ENCODE measurements at places on chromosomes 7 and 10.

GRCh38 chr10:102770108-102770482 lies 26.3 kb downstream of the WBP1L start:
- no peak for DNase-seq

DNA sequence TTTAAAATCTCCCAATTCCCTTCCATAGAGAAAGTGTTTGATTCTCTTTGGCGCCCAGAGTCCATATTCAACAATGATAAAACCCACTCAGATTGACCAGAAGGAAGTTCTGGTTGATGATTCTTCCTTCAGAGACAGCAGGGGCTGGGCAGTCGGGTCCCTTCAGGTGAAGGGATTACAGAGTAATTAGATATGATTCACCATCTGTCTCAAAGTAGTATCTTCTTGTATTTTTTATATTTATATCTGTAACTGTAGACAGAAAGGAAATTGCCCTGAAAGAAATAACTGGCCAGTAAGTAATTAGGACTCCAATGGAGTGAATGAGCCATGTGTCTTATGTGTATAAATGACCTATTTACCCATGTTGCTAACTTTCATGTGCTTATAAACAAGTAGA lies 156.0 kb downstream of the PLCE1 start:
- DNase-seq: no peak

DNA sequence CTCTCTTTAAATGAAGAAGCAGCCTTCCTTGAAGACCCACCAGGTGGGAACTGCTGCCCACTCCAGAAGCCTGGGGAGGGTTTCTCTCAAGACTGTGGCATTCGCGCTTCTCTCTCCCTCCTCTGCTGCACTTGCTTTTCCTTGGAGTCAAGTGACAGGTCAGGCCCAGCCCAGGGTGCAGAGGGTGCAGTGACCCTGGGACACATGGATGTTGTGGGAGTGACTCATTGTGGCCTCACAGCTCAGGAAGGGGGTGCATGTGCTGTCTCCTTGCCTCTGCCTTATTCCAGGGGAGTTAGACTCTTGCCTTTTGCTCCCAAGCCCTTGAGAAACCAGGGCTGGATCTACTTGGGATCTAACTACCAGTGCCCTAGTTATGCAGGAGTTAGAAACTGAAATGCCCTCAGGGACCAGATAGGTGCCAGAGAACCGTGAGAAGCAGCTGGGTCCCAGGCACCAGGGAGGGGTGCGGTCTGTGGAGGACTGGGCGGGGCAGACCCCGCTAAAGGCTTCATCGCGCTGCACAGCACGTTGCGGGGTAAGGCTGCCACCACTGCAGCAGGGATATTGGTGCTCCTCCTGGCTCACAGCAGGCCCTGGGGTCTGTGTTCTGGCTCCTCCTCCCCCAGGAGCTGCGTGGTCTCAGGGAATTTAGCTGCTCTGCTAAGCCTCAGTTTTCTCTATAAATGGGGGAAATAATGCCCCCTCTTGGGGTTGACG lies 11.4 kb downstream of the FAM241B start:
- DNase-seq: no peak

DNA sequence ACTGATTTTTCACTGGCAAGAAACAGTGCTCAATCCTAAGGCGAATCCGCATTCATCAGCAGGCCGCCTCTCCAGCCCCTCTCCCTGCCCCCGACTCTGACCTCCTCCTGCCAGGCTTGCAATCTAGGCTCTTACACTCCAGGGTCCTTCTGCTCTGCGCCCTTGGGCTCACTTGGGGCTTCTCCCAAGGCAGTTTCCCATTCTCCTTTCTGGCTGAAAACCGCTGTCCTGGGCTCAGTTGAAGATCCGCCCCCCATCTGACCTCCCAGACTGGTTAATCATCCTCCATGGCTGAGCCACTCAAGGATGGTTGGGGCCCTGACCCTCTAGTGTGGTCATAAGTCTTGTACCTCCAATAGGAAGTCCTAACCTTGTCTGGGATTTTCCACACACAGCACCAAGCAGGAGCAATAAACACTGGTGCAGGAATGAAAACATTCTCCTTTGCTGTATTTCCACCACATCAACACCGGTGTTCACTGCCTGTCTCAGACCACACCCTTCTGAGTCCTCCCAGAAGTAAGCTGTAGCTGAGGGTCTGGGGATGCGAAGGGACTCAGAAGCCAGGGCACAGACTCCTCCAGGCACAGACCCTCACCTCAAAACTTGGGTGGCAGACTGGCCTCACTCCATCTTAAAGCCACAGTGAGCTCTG lies 42.4 kb downstream of the TNS3 start:
- DNase-seq: no peak

DNA sequence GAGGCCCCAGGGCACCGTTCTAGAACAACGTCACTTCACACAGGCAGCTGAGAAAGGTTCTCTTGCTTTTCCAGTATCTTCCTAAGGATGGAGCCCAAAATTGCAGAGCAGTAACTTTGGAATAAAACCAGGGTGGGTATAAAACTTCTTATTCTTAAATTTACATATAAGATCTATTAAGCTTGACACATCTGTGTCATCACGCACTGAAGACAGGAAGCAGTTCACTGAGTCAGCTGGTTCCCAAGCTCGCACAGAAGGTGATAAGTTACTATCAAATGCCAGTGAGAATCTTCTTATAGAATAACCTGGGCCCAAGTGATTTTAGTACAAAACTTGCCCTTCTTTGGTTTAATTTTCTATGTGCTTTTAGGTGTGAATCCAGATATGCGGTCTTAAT lies 70.2 kb downstream of the RABGEF1 start:
- peak; percentile 34 for DNase-seq

DNA sequence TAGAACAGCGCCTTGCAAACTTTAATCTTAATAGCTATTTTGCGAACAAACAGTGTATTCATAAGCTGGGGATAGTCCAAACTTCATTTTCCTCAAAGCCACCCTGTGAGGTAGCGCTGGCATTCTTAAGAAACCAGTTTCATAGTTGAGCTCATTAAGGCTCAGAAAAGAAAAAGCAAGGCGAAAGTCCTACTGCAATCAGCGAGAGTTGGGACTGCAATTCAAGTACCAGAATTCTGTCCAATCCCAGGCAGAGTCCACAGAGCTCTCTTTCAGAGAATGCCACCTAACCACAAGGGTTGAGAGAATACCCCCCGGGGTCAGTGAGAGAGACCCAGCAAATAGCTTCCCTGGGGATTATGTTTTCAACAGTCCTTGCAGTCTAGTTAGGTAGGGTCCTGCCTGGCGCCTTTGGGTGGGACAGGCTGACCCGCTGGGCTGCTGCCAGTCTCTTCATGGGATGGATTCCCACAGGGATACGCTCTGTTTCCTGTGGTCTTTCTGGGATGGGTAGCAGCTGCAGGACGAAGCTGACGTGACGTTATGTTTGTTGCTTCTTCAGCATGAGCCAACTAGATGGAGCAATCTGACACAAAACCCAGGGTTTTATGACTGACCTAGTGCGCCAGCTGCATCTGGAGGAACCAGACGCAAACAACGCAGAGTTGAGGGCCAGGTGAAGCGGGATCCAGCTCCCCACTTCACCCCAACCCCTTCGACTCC lies 16.0 kb downstream of the BMPER start:
- no peak for DNase-seq

DNA sequence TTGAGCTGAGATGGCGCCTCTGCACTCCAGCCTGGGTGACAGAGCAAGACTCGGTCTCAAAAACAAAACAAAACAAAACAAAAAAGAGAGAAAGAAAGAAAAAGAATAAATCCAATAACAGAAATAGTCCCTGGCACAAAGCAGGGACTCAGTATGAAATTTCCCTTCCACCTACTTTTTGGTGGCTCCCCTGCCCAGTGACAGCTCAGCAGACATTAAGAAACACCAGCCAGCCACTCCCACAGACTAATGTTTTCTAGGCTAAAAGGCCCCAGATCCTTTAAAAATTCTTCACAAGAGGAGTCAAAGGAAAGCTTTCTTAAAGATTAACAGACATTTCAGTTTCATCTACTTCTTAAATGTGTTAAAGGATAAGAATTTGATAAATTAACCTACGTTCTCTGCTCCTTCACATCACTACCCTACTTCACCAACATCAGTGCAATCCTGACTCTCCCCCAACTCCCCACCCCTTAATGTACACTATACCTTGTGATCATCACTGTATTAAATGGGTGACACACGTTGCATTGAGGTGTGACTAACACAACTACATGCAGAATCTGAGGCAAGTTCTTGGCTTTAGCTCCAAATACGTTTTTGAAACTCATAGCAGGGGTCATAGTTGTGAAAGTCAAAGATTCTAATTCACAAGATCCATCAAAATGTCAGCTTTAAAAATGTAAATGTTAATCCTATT lies 114.5 kb upstream of the CAV2 start:
- no peak for DNase-seq

DNA sequence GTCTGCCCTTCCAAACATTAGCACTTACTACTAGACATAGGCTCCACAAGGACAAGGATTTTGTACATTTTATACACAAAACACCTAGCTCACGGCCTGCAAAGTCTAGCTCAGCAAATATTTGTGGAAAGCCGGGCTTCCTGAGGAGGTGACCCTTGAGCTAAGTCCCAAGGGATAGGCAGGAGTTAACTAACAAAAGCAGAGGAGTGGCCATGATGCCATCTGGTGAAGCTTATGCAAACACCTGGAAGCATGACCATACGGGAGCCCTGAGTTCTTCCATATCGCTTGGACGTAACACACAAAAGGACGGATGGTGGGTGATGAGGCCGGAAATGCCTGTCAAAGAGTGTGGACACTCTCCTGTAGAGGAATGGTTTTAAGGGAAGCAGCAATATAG lies 25.9 kb upstream of the YAE1 start:
- DNase-seq: no peak

DNA sequence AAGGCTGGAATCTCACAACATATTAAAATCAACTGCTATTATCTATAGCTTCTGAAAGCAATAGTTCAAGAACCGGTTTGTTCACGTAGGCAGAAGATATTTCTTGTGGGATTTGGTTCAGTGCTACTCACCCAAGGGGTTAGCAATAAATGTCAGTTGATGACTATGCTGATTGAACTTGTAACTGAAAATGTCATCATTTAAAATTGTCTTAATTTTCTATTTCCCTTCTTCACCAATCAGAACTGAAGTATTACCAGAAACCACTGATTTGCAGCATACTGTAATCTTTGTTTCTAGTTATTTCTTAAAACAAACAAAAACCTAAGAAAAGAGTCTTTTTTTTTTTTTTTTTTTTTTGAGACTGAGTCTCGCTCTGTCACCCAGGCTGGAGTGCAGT lies 46.1 kb downstream of the CPEB3 start:
- no peak for DNase-seq

DNA sequence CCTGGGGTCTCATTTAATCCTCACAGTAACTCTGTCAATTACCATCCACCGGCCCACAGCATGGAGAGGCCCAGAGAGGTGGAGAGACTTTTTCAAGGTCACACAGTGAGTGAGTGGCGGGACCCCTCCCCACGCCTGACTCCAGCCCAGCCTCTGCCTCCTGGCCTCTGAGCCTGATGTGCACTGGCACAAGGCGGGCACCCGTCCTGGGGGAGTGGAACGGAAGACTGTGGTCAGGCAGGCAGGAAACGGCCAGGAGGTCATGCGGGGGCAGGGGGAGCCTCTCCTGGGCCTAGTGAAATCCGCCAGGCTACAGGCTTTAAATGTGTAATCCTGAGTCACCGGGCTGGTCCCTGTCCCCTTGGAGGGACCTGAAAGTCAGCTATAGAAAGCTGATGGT lies 32.2 kb downstream of the ZCCHC24 start:
- no peak for DNase-seq

DNA sequence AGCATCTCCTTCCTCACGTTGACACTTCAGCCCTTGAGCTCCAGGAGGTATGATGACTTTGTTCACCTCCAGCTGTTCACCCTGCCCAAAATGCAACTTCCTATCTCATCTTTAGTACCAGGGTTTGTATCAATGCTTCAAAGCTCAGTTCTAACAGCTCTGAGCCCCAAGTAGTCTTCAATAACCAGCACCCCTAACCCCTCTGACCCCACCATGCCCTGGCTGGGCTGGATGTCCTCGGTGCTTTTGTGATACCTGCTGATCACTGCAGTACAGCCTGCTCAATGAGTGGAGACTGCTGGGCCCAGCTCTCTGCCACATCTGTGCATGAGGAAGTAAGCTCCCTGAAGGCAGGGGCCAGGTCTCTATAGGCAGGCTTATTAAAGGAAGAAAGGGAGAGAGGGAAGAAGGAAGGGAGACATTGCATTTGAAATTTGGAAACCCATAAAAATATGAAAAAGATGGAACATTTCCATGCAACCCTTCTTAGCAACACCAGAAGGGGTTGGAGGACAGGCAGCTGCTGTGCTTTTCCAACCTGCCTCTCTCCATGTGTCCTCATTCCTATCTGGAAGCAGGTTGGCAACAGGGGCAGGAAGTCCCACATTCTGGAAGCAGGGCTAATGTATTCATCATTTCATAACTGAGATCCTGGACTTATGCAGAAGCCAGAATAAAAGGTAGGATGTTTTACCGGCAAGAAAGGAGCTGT lies 756.1 kb downstream of the GRID1 start:
- no peak for DNase-seq

GRCh38 chr10:23158370-23158769 lies 33.7 kb upstream of the PTF1A start:
- DNase-seq: no peak

DNA sequence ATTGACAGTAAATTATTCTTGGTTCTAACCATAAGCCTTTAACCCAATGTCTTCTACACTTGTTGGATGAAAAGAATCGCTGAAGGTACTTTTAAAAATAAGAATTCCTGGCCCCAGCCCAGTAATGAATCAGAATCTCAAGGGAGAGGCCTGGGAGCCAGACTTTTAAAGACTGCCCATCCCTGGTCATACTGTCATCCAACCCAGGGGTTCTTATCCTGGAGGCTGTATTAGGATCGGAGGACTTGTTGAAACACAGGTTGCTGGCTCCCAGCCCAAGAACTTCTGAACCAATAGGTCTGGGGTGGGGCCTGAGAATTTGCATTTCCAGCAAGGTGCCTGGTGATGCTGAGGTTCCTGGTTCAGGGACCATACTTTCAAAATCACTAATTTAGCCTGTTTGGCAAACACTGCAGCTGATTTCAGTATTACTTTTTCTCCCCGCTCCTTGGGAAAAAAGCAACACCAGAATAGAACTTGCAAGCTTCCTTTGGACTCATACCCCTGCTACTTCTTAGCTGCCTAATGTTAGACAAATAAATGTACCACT lies 79.5 kb upstream of the FAM133B start:
- no peak for DNase-seq

- peak; percentile 11 for DNase-seq
These were observed 4.5 kb upstream of the GPRIN2 start for GRCh38 chr10:46560952-46561351.

DNA sequence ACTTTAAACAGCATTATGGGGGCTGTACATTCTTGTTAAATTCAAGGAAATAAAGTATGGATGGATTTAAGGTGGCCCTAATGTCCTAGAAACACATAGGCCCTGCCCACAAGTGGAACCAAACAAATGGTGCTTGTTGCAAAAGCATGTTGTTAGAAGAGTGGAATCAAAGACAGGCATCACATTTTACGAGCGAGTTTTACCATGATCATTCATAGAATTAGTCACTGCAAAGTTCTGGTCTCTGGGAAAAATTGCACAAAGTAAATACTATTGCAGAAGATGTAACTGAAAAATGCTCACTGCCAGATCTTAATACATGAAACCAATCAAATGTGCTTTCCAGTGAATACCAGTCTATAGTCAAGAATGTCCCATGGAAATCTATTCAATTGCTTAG lies 677.1 kb downstream of the PARD3 start:
- no peak for DNase-seq

All from lower leg skin (tissue), 4 donors.